HFF-Myc (cell line): ENCODE measurements at places on chromosomes 4 and X.

GRCh38 chr4:168646001-168646768, 149.3 kb downstream of the PALLD start:
- DNase-seq: no peak

DNA sequence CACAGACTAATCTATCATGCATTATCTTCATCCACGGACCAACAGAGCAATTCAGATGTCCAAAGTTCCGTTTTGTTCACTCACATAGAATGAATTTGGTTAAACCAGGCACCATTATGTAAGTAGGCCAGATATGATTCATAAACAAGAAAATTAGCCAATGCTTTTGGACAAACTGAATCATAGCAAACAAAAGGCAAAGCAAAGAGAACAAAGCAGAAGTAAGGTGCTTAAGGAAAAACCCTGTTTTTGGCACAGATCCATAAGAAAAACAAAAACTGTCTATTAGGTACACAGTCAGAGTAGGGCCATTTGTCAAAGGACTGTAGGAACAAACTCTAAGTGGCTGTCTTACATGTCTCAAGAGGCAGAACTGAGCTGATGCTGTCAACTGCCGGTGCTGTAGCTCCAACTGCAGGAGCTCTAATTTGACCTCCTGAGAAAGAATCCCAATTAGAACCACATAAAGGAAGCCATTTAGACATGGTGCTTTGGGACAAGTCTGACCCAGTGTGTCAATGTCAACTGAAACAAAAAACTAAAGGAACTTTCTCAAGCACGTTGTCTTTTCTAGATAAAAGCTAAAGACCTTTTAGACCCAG, 146.7 kb downstream of the COL25A1 start:
- no peak for DNase-seq

- DNase-seq: no peak
Measured at GRCh38 chrX:11460347-11460746, 167.1 kb downstream of the AMELX start.

DNA sequence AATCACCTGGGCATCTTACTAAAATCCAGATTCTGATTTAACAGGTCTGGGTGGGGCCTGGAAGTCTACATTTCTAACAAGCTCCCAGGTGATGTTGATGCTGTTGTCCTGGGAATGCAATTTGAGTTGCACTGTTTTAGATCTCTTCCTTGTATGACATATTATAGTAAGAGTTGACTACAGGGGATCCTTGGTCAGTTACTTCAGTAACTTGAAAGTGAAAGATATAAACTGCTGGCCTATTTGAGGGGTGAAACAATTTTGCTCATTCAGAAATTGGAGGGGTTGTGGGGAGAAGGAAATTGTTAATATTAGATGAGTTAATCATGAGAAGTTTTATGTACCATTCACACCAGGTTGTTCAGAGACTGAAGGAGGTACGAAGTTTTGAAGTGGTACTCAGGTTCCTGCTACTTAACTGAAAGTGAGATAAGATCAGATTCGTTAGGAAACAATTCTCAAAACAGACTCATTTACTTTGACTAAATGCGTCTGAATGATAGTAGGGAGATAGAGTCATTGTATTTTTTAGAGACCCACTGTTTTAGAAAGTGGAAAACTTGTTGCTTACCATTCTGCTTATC, 12.5 kb downstream of the SH2D1A start:
- DNase-seq: no peak

DNA sequence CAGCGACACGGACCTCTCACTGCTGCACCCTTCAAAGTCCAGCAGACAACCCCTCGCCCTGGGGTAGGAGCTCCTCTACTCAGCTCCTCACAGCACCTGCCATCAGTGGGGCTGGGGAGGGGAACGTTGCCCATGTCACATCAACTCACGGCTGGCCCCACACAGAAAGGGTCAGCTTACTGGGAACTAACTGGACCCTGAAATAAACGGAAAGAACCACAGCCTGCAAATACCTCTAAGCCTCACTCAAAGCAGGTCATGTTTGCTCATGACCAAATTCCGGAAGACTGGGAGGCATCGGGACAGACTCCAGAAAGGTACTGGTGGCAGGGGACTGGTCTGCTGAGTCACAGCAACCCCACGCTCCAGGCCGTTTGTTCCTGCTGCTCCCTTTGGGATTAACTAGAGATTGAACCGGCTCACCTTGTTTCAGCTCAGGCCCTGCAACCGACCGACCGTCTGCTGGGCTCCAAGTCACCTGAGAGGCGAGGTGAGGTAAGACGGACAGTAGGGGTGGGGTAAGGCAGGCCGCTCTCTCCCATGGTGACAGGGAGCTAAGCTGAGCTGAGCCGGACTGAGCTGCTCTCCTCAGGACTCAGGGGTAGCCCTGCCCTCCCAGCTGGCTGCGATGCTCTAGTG, 5.6 kb downstream of the G6PD start:
- no peak for DNase-seq

- no peak for DNase-seq
Measured at GRCh38 chr4:184528051-184528450, 53.7 kb upstream of the IRF2 start.

DNA sequence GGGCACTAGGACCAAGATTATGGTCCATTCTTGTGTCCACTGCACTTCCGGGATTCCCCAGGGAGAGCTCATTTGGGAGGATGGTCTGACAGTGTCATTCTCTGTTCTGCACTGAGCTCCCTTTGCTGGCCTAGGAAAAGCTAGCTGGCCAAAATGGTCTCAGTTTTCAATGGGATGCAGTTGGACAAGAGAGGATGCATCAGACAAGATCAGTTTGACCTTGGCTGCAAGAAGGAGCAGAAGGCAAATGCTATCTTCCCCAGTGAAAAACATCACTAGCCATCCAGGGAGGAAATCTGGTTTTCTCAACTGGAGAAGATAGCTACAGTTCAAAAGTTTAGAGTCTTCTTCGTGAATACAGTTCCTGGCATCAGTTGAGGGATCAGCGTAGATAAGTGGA, 221.1 kb downstream of the PTTG2 start:
- no peak for DNase-seq

DNA sequence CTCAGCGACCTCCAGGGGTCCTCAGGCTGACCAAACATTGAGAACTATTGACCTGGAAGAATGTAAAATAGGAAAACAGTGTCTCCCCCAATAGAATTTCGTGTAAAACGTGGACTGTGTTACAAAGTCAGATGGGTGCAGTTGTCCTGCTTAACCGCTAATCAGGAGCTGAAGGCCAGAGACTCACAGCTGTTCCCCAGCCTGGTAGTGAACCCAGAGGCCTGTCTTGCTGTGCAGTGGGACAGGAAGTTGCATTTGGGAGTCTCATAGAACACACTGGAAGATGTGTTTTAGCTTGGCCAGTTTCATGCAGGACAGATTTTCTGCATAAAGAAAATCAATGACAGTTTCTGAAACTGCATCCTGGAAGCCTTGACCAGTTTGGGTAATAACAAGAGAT, 151.5 kb downstream of the PTTG2 start:
- no peak for DNase-seq
